ENCODE measurements at places on chromosomes 11 and 22. TPM values are rescaled to one million over a fixed set of nuclear protein-coding genes. Genes with fewer than 3 reads are reported as not detected.

Gene CHST1
- total RNA-seq: 1.2 TPM

Gene GAS2
- total RNA-seq: 0.77 TPM

Gene ELF5
- not detected for total RNA-seq

Gene SLC22A8
- total RNA-seq: not detected

Gene CECR2
- 0.06 TPM for total RNA-seq

Gene SCGB1A1
- not detected for total RNA-seq

Gene C1QTNF4
- not detected for total RNA-seq

Gene KCNJ1
- not detected for total RNA-seq

Gene PKDREJ
- not detected for total RNA-seq

Gene MICALL1
- 18.2 TPM for total RNA-seq

Gene NCR3LG1
- 2.3 TPM for total RNA-seq

Data from A549 treated with DMSO at 1 μM for 4 hours (cell line).